ENCODE measurements at places on chromosomes 3 and 15. TPM values are rescaled to one million over a fixed set of nuclear protein-coding genes. Genes with fewer than 3 reads are reported as not detected.

GRCh38 chr3:194512895-194513601 lies 26.2 kb upstream of the ATP13A3 start:
- no peak for DNase-seq

- no peak for DNase-seq
These were observed 35.1 kb downstream of the KY start for GRCh38 chr3:134615743-134616142.

DNA sequence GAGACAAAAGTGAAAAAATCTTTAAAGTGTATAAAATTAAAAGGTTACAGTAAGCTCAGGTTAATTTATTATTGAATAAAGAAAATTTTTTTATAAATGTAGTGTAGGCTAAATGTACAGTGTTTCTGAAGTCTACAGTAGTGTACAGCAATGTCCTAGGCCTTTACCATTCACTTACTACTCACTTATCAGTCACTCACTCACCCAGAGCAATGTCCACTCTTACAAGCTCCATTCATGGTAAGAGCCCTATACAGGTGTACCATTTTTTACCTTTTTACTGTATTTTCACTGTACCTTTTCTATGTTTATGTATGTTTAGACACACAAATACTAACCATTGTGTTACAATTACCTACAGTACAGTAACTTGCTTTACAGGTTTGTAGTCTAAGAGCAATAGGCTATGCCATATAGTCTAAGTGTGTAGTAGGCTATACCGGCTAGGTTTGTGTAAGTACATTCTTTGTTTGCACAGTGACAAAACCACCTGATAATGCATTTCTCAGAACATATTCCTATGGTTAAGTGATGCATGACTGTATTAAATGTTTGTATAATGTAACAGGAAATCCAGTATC lies 38.1 kb upstream of the NECTIN3 start:
- DNase-seq, result no peak

CAND2 gene
- 0.23 TPM for total RNA-seq

PPP1R14D gene
- not detected for total RNA-seq

Data from MG63 (cell line).